ENCODE measurements at places on chromosomes 16 and 17. TPM values are rescaled to one million over a fixed set of nuclear protein-coding genes. Genes with fewer than 3 reads are reported as not detected.

The NXN gene
- total RNA-seq = 55.7 TPM

The MBTPS1 gene
- total RNA-seq = 107 TPM

The PYDC1 gene
- total RNA-seq = not detected

The CSNK1D gene
- 88.0 TPM for total RNA-seq

The RTN4RL1 gene
- total RNA-seq = not detected

The HSD11B2 gene
- total RNA-seq = not detected

The DBNDD1 gene
- total RNA-seq = 15.5 TPM

The SLC12A3 gene
- not detected for total RNA-seq

The AFMID gene
- 64.7 TPM for total RNA-seq

The CDK3 gene
- total RNA-seq = 1.7 TPM

The FOXC2 gene
- 21.7 TPM for total RNA-seq

The OTOP3 gene
- total RNA-seq = not detected

The NMT1 gene
- 205 TPM for total RNA-seq

The DHRS13 gene
- 5.3 TPM for total RNA-seq

The SPN gene
- not detected for total RNA-seq

The ARHGAP23 gene
- total RNA-seq = 83.4 TPM

The STH gene
- not detected for total RNA-seq

The KCNH6 gene
- total RNA-seq = not detected

The TP53TG3B gene
- not detected for total RNA-seq

The CCR7 gene
- total RNA-seq = not detected

The SHBG gene
- 0.58 TPM for total RNA-seq

The TBX6 gene
- total RNA-seq = 0.58 TPM

The BAIAP3 gene
- 1.1 TPM for total RNA-seq

The CDH5 gene
- total RNA-seq = 1,376 TPM

The FA2H gene
- total RNA-seq = 0.34 TPM

The OTOP2 gene
- not detected for total RNA-seq
